ENCODE measurements at places on chromosomes 13 and 19.

- no peak for DNase-seq
Measured at GRCh38 chr13:24032252-24032651, 128.3 kb upstream of the SPATA13 start.

DNA sequence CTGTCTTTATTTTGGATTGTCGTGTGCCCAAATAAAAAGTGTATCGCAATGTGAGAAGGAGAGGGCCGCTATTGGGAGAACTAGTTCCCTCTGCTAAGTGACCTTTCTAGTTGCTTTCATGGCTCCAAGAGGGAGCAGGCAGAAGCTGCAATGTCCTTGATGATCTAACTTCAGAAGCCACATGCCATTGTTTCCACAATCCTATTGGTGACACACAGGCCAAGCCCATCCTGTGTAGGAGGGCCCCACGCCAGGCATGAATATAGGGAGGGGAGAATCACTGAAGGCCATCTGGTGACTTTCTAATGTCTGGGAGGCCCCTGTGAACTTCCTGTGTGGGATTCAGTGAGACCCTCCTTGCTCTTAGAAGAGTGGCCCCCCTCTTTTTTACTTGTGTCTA, 47.8 kb upstream of the KPNA3 start:
- no peak for DNase-seq

- DNase-seq = no peak
Measured at GRCh38 chr13:58329746-58330145, 698.2 kb downstream of the PCDH17 start.

DNA sequence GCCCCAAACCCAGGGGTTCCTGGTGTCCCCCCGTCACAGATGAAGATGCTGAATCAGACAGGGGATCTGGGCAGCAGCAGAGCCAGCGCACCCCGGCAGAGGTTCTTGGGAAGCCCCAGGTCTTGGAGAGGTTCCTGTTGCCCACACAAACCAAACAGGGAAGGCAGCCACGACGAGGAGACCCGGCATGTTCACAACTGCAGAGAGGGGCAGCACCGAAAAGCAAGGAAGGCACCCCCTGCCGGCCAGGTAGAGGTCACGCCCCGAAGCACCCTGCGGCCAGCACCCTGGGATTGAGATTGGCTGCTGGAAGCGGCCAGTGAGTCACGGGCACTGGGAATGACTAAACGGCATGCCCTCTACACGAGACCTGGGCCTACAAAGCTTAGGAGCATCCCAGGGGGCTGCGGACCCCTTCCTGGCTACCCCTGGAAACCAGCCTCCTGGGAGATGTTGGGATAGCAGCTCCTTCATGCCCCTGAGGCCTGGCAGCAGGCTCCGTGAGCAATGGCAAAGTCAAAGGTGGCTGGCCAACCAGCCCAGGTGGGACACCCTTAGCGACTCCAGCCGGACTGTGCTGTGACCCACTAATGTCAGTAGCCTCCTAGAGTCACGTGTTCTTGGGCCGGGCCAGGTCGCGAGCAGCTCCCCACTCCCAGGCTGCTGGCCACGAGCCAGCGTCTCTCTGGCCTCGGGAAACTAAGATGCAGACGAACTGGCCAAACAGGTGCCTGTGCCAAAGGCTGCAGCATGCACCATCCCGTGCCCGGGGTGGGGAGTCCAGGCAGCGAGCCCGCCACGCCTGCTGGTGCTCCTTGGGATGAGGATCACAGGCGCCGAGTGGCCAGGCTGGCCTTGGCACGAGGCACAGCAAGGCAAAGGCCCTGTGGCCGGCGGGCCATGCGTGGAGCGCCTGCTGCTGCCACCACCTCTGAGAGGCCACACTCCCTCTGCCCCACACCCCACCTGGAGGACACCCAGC, 43.2 kb downstream of the MLLT1 start:
- peak; percentile 92 for DNase-seq

DNA sequence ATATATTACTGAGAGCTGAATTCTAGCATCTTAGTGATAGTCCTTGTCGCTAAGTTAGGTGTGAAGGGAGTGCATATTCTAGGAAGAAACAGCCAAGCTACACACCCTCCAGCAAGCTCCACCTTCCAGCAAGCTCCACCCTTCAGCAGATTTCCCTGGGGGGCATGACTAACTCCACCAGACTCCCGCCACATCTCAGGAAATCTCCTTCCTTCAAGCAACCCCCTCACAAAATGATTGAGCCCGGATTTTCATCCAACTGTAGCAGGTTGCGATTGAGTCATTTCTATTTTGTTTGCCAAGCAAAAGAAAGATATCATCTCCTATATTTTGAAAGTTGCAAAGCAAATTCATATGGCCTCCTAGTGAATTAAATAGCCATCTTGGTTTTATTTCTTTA, 162.1 kb upstream of the TMTC4 start:
- DNase-seq = no peak

- DNase-seq = no peak
Measured at GRCh38 chr13:23636360-23636759, 66.1 kb downstream of the TNFRSF19 start.

DNA sequence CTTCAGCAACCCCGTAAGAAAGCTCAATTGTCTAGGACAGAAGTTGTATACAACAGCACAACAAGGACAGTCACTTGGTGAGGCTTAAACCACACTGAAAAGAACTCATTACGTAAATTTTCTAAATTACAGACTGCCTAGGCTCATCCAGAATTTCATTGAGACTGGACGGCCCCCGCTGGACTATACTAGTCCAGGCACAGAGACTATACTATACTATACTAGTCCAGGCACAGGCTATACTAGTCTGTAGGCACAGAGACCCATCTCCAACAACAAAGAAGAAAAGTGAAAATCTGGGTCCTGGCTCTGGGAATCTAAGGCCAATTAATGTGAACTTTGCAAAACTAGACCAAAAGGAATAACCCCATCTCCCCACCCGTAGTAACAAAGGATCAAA, 700 bp downstream of the ZNF816 start:
- DNase-seq = no peak

- DNase-seq = no peak
Measured at GRCh38 chr13:40402931-40403431, 263.5 kb downstream of the FOXO1 start.

DNA sequence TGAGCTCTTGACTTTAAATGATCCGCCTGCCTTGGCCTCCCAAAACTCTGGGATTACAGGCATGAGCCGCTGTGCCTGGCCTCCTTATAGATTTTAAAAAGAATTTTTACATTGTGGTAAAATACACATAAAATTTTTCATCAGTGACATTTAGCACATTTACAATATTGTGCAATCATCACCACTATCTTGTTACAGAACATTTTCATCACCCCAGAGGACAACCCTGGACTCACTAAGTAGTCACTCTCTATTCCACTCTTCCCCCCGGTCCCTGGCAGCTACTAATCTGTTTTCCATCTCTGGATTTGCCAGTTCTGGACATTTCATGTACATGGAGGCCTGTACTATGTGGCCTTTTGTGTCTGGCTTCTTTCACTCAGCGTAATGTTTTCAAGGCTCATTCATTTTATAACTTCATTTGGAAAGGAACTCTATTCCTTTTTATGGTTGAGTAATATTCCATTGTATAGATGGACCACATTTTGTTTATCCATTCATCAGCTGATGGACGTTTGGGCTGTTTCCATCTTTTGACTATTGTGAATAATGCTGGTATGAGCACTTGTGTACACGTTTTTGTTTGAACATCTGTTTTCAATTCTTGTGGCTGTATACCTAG, 19.9 kb downstream of the MEGF8 start:
- DNase-seq = no peak

- DNase-seq = peak; percentile 75
Measured at GRCh38 chr19:35911790-35912189, 3.7 kb upstream of the TYROBP start.

DNA sequence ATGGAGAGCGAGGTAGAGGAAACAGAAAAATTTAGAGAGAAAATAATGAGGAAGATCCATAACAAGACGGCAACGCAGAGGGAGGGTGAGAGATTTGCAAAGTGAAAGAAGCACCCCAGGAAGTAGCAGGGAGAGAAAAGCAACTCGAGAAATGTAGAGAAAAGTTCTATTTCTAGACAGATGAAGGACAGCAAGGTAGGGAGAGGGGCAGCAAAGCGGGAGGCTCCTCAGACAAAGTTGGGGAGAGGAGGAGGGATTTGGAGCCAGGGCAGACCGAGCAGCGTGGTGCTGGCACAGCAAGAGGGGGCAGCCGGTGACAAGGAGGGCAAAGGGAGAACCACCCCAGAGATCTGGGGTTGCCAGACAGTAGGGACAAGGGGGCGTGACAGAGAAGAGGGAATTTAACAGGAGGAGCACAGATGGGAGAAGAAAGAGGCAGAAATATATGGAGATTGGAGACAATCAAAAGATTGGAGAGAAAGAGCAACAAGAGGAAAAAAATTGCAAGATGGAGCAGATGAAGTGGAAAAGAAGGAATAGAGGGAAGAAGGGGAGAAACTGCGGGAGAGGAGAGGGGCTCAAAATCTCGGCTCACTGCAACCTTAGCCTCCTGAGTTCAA, 989 bp downstream of the ZNF766 start:
- DNase-seq = no peak

DNA sequence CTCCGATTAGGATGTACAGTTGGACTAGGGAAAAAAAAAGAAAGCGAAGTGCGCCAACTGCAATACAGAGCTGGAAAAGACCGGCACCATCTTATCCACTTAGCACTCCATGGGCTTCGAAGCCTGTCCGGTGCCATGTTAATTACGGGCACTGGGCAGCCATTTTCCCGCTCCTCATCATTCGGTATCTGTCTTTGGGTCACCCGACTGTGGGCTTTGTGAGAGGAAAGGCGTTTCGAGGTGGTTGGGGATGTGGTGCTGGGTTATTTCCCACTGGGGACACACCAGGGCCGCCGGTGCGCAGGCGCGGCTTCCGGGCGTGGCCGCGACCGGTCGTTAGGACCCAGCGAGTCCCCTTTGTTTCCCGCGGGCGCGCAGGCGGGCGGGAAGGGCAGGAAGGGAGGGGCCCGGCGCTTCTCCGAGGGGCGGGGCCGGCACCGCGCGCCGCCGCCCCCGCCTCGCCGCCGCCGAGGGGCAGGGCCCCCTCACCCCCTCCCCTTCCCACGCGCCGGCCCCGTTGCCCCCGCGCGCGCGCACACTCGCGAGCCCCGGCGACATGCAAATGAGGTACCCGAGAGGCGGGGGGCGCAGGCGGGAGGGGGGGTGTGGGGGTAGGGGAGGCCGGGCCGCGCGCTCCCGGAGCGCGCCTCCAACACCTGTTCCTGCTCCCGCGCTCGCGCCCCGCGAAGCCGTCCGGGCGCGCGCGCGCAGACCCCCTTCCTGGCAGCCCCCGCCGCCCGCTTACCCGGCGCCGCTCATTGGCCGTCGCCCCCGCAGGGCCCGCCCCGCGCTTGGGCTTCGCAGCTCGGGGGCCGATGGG, at the start of gene ZNF524:
ZNF524 (plus strand) TSS at position 447 of the 820 bp plus-strand sequence. CDS start 1,825 bp downstream, outside the sequence.
- peak; percentile 89 for DNase-seq

- DNase-seq = peak; percentile 54
Measured at GRCh38 chr19:10871711-10872545, 575 bp downstream of the CARM1 start.

- DNase-seq = no peak
Measured at GRCh38 chr19:1384085-1384462, 367 bp downstream of the NDUFS7 start.

GRCh38 chr13:111855786-111856185, 211.2 kb upstream of the SOX1 start:
- DNase-seq = no peak

DNA sequence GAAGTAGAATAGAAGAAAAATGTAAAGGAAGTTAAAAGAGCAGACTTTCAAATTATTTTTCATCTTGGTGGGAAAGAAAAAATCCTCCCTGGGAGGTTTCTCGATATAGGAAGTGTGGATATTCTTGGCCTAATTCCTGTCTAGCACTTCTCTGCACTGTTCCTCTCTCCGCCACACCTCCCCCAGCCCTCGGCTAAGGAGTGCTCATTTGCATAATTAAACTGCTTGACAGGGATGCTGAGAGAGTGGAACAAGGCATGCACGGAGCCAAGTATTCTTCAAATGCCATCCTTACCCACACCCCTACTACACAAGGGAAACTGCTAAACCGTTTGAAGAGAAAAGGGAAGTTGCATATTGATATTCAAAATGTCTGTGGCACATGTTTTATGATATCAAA, 511.0 kb upstream of the HTR2A start:
- DNase-seq = no peak

- DNase-seq = no peak
Measured at GRCh38 chr19:52603558-52604207, 33.6 kb downstream of the ZNF701 start.

DNA sequence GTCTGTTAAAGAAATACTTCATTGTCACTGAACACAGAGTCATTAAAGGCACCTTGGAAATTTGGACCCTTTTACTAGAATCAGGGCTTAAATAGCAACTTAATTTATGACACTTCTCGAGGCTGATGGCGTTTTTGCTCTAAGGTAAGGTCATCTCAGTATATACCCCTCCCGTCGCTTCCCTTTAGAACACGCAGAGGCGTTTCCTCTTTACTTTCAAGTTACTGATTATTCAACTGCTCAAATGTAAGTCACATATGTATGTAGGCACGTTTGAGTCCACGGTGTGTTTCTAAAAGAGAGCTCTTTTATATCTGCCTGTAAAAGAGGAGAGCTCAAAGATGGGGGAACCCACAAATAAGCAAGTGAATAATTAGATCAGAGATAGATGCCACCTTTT, 181.5 kb downstream of the TSHZ3 start:
- DNase-seq = no peak

DNA sequence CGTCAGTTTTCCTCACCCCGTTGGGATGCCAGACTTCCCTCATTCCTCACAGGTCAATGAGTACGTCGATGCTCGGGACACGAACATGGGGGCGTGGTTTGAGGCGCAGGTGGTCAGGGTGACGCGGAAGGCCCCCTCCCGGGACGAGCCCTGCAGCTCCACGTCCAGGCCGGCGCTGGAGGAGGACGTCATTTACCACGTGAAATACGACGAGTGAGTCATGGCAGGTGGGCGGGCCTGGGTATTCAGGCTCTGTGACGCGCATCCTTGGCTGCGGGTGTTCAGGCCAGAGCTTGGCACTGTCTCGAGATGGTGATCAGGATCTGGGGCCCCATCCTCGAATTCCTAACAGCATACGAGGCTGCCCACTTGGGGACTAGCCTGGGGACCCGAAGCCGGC, 21.4 kb downstream of the UHRF1 start:
- no peak for DNase-seq

- no peak for DNase-seq
Measured at GRCh38 chr19:46721269-46722003, 4.5 kb upstream of the PRKD2 start.

DNA sequence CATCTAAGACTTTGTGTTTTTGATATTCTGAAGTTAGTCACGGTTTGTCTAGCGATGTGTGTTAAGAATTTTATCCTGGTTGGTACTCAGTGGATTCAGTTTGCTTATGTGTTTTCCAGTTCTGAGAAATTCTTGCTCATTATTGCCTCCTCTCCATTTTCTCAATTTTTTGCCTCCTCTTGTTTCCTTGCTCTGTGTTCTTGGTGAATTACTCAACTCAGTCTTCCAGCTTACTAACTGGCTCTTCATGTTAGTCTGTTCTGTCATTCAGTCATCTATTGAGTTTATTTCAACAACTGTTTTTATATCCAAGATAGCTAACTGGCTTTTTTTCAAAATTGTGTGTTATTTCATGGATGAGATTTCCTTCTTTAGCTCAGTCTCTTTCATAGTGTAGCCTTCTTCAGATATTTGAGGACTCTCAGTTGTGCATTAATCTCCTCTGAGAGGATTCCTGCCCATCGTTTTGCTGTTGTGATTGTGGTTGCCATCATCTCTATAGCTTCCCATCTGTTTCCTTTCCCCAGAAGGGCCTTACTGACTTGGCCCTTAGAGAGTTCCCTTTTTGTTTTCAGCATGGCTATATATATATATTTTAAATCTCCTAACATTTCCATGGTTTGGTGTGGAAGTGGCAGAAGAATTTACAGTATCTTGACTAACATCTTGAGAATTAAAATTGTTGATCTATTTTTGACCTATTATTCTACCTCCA, 6.2 kb downstream of the SETDB2 start:
- no peak for DNase-seq

- DNase-seq = no peak
Measured at GRCh38 chr19:1491114-1491848, at the start of gene REEP6. REEP6 (plus strand) TSS chr19:1491181; CDS start chr19:1491270, 89 bp downstream.
